ENCODE measurements at places on chromosomes 3 and 15.

- DNase-seq, result no peak
Observed at GRCh38 chr15:100016632-100017031, 283.4 kb upstream of the LYSMD4 start.

- DNase-seq, result no peak
Observed at GRCh38 chr3:65951836-65952505, 86.7 kb downstream of the MAGI1 start.

DNA sequence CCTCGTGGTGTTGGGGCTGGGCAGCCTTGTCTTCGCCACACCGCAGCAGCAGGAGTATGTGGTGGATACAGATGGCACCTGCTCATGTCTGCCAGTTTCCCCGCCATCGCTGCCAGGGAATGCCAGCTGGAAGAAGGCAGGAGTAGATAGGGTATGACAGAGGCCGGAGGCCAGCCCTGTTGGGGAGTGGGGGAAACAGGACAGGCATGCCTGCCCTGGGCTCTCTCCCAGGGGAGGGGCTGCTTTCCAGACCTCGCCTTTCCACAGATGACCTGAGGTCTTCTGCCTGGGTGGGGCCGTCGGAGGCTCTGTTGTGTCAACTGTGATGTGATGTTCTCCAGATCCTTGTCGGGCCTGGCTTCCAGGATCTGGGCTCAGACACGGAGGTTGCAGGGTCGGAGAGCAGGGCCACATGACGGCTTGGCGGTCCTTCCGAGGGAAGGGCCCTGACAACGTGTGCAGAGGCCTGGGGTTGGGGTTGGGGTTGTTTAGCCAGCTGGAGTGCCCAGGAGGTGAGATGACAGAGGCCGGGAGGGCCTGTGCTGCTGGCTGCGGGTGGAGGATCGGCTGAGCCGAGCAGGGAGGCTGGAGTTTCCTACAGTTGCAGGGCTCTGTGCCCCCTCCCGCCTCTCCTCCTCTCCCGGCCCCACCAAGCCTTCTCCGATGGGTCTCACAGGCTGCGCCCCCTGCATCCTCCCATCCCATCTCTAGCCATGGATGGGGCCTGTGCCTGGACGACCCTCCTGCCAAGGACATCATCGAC is 102.0 kb downstream of the TBC1D2B start:
- peak; percentile 12 for DNase-seq

GRCh38 chr3:140585828-140586227 is 92.0 kb upstream of the TRIM42 start:
- no peak for DNase-seq

- DNase-seq, result no peak
Observed at GRCh38 chr15:96047255-96047931, 283.1 kb upstream of the NR2F2 start.

DNA sequence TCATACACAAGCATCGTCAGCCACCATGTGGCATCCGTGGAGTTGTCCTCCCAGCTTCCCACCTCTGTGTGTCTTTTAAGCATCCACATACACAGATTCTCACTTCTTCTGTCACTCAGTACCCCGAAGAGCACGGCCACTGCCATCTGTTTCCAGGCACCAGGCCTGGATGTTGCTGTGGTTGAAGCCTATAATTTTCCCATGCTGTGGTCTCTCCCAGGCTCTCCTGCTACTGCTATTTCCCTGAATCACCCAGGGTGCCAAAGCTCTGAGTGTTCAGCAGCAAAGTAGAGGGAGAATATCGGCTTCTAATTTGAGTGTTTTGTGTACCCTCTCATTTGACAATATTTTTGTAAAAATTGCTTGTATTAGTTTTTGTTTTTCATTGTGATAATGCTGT is 265.7 kb downstream of the DIPK2A start:
- DNase-seq, result no peak

- no peak for DNase-seq
Observed at GRCh38 chr3:154135511-154136173, 14.5 kb downstream of the ARHGEF26 start.

GRCh38 chr15:31457161-31457560 is 130.5 kb downstream of the KLF13 start:
- no peak for DNase-seq

DNA sequence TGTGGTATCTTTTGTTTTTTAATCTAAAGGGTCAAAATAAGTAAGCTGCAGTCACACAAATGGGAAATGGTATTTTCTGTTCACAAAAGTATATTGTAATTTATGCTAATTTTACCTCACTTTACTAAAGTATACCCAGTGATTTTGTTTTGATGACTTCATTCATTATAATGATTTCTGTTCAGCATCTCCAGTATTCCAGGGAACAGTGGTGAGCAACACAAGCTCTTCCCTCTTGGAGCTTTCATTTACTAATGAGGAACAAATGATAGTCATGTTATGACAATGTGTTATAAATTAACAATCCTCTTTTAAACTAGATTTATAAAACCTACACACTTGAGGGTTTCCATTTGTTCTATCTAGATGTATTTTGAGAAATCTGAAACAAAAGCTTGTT is 20.5 kb upstream of the EIF3J start:
- DNase-seq, result no peak

- DNase-seq, result no peak
Observed at GRCh38 chr15:61822511-61822910, 237.7 kb downstream of the VPS13C start.

DNA sequence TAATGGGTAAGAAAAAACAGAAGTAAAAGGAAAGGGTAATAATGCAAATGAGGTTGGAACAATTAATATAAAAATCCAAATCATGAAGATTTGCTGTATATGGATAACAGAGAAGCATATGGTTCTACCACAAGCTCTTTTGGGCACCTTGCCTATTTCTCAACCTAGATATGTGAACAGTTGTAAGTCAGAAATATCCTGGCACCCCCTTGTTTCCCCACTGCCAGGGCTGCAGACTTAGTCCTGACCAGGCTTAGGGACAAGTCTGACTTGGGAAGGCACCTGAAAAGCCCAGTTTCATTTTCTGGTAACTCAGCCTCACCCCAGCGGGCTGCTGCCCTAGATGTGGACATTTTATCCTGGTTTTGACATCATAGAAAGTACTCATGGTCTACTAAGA is 183.2 kb upstream of the STAC start:
- DNase-seq, result no peak

- DNase-seq, result no peak
Observed at GRCh38 chr3:11661052-11661656, 17.4 kb upstream of the VGLL4 start.

GRCh38 chr3:87848003-87848402 is 210.8 kb downstream of the CGGBP1 start:
- no peak for DNase-seq

GRCh38 chr3:37173806-37174205 is 576 bp downstream of the LRRFIP2 start:
- DNase-seq, result no peak

- no peak for DNase-seq
Observed at GRCh38 chr3:190044142-190044541, 76.6 kb downstream of the P3H2 start.

DNA sequence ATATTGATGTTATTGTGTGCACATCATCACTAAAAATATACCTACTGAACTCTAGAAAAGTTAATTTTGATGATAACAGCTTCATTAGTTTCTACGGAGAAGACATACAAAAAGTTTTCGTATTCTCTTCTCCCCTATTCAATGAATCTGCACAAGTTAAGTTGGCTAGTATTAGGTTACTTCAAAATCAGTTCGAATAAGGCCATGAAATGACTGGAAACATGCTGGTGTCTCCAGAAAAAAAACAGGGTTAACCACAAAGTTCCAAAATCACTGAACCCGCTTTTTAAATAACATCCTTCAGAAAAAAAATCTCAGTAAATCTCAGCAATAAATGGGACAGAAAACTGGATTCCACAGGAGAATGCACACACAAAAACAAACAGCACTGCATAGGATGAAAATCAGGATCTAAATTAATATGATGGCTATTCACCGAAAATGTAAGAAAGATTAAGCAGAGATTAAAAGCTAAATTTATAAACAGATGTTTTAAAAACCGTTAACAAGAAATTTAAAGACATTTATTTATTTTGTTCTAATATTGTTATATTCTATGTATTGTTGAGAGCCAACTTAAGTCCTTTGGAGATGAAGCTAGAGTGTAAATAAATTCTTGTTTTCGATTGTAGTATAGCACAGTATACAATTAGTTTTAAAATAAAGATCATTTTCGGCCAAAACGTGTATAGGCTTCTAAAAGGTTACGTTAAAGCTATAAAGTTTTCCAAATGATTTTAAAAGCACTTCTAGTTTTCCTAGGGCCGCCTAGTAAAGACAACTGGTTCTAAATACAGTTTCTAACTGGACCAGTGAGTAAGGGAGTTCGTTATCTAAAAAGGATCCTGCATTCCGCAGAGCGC is 1.0 kb downstream of the IGSF11 start:
- no peak for DNase-seq

- no peak for DNase-seq
Observed at GRCh38 chr3:159882790-159883779, 105.5 kb upstream of the IL12A start.

DNA sequence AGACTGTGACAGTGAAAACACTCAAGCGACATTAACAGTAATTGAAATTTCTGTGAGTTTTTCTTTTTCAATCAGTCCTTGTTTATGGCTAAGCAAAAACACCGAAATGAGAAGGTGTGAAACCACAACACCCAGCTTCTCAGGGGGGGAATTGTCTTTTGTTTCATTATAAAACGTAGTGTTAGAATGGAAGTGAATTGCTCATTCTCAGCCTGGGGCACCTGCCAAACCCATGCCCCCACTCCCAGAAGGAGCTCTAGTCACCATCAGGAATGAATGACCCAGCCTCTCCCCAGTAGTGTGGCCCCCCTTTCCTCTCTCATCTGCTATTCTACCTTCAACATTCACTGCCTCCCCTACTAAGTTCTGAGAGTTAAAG is 185.8 kb upstream of the CFAP20DC start:
- DNase-seq, result no peak

- DNase-seq, result no peak
Observed at GRCh38 chr3:58329150-58329921, 3.4 kb upstream of the PXK start.

- DNase-seq, result peak; percentile 33
Observed at GRCh38 chr15:62912808-62913207, 129.7 kb upstream of the TPM1 start.

GRCh38 chr15:38941399-38941953 is 376.9 kb upstream of the RASGRP1 start:
- DNase-seq, result no peak

DNA sequence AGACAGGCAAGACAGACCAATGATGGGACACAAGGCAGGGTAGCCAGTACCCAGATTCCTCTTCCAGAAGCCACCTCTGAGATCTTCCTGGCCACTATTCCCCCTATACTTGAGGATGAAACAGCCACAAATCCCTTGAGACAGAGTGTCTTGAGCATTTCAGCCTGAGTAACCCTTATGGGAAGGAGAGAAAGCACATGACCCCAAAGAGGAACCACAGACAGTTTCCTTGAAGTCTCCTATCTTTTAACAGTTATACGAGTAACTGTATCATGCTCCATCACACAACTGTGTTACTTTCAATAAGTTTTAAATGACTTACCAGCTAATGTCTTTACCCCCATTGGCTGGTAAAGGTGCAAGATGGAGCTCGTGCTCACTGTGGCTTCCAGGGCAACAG is 9.3 kb downstream of the VIPR1 start:
- DNase-seq, result no peak

DNA sequence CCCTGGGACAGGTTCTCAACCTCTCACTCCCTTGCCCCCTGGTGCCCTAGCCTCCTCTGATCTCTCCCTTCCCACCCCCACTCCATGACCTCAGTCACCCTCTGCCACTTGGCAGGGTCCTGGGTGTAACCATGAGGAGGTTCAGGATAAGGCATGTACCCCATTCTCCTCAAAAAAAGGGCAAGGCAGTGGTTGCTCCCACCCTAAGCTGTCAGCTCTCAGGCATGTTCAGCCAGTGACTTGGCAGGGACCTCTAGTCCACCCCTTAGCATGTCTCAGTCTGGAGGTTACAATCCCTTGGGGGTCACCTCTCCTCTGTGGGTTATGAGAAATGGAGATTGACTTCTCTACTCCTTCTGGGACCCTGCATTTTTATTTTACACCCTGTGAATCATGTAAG is 11.0 kb upstream of the BOC start:
- DNase-seq, result no peak

DNA sequence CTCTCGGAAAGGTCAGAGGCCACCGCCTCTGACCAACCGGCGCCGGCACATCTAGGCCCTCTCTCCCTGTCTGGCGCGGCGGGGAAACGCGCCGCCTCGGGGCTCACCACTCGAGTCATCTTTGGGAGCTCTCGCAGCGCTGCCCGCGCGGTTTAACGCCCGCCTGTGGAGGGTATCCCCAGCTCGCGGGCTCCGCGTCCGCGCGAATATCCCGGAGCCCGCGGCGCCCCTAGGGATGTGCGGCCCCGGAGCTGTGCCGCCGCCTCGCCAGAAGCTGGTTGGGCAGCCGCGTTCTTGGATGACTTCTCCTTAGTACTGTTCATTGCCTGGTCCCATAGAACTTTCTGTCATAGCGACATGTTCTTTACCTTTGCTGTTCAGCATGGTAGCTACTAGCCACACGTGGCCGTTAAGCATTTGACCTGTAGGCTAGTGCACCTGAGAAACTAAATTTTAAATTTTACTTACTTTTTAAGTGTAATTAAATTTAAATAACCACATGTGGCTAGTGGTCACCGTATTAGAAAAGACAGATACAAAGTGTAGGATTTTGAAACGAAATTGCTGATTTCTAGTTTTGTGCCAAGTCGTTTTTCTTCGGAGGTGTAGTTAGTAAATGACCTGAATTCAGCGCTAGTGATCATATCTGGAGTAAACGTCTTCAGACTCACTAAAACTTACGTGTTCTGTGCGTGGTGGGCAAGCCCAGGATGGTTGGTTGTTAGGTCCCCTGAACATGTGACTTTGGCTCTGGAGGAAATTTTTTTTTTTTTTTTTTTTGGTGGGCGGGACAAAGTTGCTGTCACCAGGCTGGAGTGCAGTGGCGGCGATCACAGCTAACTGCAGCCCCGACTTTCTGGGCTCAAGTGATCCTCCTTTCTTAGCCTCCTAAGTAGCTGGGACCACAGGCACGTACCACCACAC is 835 bp downstream of the ARIH2 start:
- peak; percentile 57 for DNase-seq

DNA sequence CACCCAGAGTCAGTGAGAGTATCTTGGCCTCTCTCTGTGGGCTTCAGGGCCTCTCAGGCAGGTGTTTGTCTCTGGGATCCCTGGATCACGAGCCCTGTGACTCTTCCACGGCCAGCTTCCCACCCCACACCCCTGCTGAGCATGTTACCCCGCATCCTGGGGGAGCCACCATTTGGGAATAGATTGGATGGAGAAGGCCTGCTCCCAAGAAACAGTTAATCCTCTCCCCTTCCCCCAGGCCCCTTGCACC is 15.5 kb upstream of the SRP14 start:
- DNase-seq, result no peak

DNA sequence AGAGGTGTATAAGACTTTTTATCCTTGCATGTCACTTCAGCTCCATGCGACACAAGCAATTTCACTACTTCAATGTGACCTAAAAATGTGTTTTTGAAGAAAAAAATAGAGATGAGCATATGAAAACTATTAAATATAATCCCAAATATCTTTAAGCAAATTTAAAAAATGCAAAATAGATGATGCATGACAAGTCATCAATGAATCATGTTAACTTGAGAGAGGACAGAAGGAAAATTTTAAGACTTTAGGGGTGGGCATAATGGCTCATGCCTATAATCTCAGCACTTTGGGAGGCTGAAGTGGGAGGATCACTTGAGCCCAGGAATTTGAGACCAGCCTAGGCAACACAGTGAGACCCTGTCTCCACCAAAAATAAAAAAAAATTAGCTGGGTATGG is 73.3 kb downstream of the ANKRD28 start:
- no peak for DNase-seq
